GM12864 (cell line): ENCODE measurements at places on chromosomes 1 and 21.

GRCh38 chr1:109056064-109056463 is 14.2 kb upstream of the WDR47 start:
- no peak for DNase-seq

GRCh38 chr21:15152591-15152990 is 87.8 kb upstream of the NRIP1 start:
- DNase-seq: no peak

- peak; percentile 50 for DNase-seq
These were observed 13.9 kb upstream of the BCAR3 start for GRCh38 chr1:93695411-93696005.

DNA sequence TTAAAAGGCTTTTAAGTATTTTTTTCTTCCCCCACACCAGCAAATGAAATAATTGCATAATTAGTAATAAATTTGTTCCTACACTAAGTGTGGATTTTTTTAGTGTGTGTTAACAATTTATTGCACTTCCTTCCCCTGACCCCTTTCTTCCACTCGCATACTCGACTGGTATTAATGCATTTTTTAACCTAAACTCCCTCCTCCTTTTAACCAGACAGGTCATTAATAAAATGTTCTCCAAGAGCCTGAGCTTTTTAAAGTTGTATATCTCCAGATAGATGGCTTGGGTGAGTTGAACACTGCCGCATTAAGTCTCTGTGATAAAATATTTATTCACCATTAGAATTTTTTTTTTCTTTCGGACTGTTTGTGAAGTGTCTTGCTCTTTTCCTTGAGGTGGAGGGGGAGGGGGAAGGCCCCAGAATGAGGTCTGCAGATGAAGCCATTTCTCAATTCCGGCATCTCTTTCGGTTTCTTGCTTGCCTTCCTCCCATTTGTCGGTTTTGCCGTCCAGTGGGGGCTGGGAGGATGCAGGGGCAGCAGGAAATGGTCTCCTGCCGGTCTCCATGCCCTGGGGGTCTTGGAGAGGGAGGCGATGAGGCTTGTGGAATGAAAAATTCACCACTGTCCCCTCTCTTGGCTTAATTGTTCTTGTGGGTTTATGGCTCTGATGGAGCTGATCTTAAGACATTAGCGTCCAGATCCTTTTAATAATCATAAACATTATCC is 64.1 kb upstream of the ACTL8 start:
- DNase-seq: no peak

DNA sequence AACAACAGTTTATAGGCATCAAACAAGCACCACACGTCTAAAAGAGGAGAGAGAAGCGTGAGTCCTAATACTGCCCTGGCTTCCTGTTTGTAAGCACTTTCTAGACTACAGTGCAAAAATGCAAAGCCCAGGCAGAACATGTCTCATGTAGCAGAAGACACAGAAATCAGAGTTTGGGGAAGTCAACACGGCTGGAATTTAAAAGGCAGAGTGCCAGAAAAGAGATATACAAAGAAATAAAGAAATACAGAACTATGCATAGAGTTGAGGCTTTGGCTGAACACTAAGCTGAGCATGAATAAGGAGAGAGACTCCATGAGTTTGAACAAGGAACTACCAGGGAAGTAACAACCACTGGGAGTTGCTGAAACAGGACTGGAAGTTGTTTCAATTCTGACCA is 566.6 kb upstream of the NR5A2 start:
- DNase-seq: no peak

- DNase-seq: no peak
These were observed 137.8 kb downstream of the BARHL2 start for GRCh38 chr1:90579212-90579802.

GRCh38 chr1:1349256-1350012 is at the start of gene DVL1:
TSS of gene DVL1 (minus strand) at chr1:1349418. CDS start at chr1:1349065, 353 bp downstream.
- DNase-seq: no peak
